Stimulated activated CD4-positive, alpha-beta T cell treated with anti-CD3 and anti-CD28 coated beads, Interleukin-1b, Interleukin-23, amount 100 ng/mL, for 4 hours (primary cell): ENCODE measurements at places on chromosomes 3 and 15.

GRCh38 chr3:120093911-120094775 lies at the start of gene GSK3B:
TSS of gene GSK3B (minus strand) at chr3:120094447. CDS start at chr3:120093434, 1,013 bp downstream.
- peak; percentile 96 for DNase-seq

DNA sequence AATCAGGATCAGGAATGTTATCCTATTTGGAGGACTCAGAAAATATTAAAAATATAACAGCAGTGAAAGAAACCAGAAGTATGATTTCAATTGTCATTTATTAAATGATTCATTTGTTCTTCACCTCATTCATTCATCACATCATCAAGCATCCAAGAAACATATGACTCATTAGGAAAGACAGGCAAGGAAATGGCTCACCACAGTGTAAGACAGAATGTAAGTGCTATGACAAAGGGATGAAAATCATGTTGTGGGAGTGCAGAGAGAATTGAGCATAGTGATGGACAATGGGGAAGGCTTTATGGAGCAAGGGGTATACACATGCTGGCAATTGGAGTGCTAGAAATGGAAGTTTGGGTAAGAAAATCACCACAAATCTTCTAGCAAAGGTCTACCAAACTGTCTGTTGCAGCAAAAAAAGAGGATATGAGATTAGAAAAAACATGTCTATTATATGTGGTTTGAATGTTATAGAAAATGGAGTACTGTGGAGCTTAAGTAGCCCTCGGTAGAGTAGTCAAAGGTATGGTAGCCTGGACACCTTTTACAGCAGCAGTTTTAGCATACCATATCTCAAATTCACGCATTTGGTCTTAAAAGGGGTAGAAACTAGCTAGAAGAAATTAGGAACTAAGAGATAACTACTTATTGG lies 111.1 kb upstream of the GPR149 start:
- no peak for DNase-seq

DNA sequence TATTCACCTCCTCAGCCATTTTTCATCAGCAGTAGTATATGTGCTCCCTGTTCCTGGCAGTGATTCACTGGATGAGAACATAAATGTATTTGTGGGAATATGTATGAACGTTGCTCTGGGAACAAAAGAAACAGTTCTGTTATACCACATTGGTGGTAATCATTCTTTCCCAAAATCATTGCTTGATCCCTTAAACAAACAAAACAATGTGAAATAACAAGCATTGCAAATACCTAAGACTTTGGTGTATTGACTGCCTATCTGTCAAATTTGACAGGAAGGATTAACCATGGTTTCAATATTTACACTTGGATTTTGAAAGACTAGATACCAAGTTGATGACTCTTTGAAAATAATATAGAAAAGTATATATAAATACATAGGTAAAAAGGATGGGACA lies 284.1 kb downstream of the FHIT start:
- DNase-seq, result no peak

GRCh38 chr3:15923640-15924405 lies 126.0 kb upstream of the ANKRD28 start:
- DNase-seq, result no peak

GRCh38 chr3:169172535-169172934 lies 491.0 kb downstream of the MECOM start:
- DNase-seq, result no peak
